ENCODE measurements at places on chromosomes 5 and 9. TPM values are rescaled to one million over a fixed set of nuclear protein-coding genes. Genes with fewer than 3 reads are reported as not detected.

The CCDC171 gene
- 0.26 TPM for total RNA-seq

The SHLD3 gene
- 2.2 TPM for total RNA-seq

The SIL1 gene
- total RNA-seq: 25.0 TPM

The TYRP1 gene
- not detected for total RNA-seq

The SLC27A4 gene
- 36.3 TPM for total RNA-seq

The LRRC19 gene
- not detected for total RNA-seq

The SPATA24 gene
- 7.3 TPM for total RNA-seq

The ZDHHC21 gene
- 3.3 TPM for total RNA-seq

The CORO2A gene
- 1.2 TPM for total RNA-seq

The MARCHF6 gene
- total RNA-seq: 42.6 TPM

The NEUROG1 gene
- total RNA-seq: not detected

The ST8SIA4 gene
- total RNA-seq: 0.58 TPM

The PTGES gene
- total RNA-seq: 205 TPM

The LHX3 gene
- 0.13 TPM for total RNA-seq

The SLC45A2 gene
- not detected for total RNA-seq

The QSOX2 gene
- total RNA-seq: 27.0 TPM

The EPB41L4A gene
- 2.8 TPM for total RNA-seq

The CARTPT gene
- not detected for total RNA-seq

The ENTPD2 gene
- total RNA-seq: 2.1 TPM

The ACTBL2 gene
- total RNA-seq: not detected

The KCNN2 gene
- total RNA-seq: 0.17 TPM

The FOXD4L5 gene
- total RNA-seq: not detected

The LEAP2 gene
- 0.86 TPM for total RNA-seq

The SLC25A48 gene
- not detected for total RNA-seq

The DAB2IP gene
- 13.6 TPM for total RNA-seq

The OBP2B gene
- total RNA-seq: not detected

The DDX4 gene
- total RNA-seq: not detected

The CAPSL gene
- total RNA-seq: not detected

The FOXD4L3 gene
- total RNA-seq: not detected

The GRM6 gene
- total RNA-seq: not detected

The SLIT3 gene
- 18.1 TPM for total RNA-seq

The TAF11L9 gene
- not detected for total RNA-seq

The TAF11L11 gene
- total RNA-seq: 0.21 TPM

The GABRA6 gene
- not detected for total RNA-seq

The CYFIP2 gene
- total RNA-seq: 20.2 TPM

The RASEF gene
- total RNA-seq: 5.7 TPM

The LHX6 gene
- 1.1 TPM for total RNA-seq

The LRRC70 gene
- total RNA-seq: 0.32 TPM

The PCDHGA4 gene
- total RNA-seq: 0.08 TPM

The PCDHB8 gene
- 0.32 TPM for total RNA-seq

The OBP2A gene
- total RNA-seq: not detected

The HK3 gene
- total RNA-seq: not detected

The PAEP gene
- 0.41 TPM for total RNA-seq

The ADAMTS13 gene
- total RNA-seq: 0.51 TPM

The S100Z gene
- not detected for total RNA-seq

The C9orf50 gene
- not detected for total RNA-seq

The NIPAL4 gene
- total RNA-seq: 16.4 TPM

The SCGB3A1 gene
- not detected for total RNA-seq

The BSPRY gene
- not detected for total RNA-seq

The SDHA gene
- total RNA-seq: 99.4 TPM

The DMRT3 gene
- total RNA-seq: not detected

The WNK2 gene
- total RNA-seq: 4.1 TPM

The KIF3A gene
- total RNA-seq: 5.4 TPM

The GABRA1 gene
- not detected for total RNA-seq

The ARL14EPL gene
- 0.35 TPM for total RNA-seq
